Retina (tissue), 1 donor: ENCODE measurements at places on chromosomes 6 and 20.

DNA sequence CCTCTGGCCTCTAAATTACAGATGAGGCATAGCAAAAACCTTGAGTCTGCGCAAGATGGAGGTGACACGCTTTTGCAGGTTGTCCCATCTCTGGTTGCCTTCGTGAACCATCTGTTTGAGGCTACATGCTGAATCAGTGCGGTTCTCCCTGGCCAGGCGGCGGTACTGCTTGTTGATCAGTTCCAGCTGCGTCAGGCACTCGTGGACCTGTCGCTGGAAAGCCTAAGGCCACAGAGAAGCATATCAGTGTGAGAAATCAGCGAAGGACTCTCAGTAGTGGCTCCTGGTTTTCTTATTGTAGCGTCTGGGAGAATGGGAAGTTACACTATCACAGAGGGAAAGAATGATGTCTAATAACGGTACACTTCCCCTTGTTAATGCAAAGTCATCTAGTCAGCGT is 344.4 kb downstream of the ESR1 start:
- DNase-seq, result no peak

DNA sequence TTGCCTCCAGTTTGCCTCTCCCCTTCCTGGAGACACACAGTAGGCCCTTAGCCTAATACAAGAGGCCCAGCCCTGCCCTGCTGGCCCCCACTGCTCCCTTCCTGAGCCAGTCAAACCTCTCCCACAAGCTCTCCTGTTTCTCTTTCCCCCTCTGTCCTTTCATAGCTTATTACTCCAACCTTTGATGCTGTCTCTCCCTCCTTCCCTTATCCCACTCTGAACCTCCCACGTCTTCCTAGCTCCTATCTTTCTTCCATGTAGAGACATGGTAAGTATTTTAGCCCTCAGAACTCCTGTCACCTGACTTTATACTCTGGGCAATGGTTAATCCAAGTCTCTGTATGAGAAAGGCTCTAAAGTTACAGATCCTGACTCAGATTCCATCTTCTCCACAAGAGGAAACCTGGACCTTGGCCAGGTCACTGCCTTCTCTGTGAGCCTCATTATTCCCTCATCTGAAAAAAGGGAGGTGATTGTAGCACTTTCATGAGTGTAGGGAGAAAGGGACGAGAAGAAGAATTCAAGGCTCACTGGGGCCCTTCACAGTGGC is 6.7 kb downstream of the TGIF2 start:
- DNase-seq, result no peak

DNA sequence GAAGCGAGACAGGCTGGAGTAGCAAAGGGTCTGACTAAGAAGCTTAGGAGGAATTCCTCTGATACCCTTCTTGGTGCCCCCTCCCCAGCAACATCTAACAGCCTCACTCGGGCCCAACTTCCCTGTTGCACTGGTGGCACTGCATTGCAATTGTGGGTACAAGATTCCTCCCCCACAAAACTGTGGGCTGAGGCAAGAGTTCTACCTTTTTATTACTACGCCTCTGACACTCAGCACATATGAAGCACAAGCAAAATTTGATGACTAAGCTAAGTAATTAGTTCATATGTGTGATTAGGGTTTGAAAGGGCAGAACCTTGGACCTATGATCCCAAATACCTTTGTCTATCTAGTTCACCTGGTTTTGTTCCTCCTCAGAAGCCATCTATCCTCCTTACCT is 83.5 kb downstream of the ZHX3 start:
- no peak for DNase-seq

DNA sequence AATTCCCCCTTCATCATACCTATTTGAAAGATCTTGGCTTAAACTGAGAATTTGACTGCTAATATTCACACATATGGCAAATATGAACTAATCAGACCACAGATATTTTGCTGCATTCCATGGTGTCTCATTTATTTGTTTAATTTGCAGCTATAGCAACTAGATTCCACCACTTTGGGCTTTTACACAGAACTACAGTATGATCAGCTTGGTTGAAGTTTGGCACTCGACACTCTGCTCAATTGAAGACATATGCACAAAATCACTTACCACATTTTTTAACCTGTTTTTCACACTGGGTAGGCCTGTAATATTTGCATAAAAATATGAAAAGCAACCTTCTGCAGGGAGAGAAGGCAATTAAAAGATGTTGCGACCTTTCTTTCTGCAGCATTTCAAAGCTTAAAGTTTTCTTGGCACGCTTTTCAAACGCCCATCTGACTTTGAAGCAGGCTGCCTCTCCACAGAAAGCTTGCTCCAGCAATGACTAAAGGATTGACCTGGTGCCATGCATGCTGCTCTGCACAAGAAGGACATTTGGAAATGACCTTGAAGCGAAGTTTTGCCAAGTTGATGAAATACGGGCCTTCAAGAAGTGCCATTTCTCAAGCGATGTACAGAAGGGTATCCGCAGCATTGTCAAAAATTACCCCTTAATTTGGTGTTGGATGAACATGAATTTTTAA is 126.7 kb downstream of the AIG1 start:
- DNase-seq, result no peak

DNA sequence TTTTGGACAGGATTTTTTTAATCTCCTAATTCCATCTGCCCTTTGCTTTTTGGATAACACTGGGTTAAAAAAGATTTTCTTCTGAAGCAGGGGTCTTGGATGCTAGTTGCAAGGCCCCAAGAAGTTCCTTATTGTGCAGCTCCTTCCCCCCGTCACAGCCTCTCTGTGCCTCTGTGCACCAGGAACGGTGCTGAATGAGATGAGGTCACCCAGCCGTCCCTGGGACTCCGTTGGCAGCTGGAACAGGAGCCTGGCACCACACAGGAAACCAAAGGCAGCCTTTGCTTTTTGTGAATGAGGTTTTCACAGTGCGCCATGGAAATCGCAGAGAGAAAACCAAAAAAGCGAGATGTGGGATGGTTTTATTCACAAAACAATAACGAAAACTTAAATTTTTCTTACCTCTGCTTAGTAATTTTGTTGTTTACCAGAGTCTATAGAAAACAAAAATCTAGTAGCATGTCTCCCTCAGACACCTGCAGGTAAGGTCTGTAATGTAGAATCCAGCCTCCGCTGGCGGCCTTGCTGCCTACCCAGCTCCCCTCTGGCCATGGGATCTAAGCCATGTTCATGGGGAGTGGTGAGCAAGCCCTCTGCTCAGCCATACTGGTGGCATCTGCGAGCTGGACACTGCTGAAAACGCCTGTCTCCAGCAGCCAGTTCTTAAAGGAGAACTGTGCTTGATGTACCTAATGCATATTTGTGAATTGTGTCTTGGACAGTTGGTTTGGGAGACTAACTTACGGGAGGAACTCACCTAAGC is 40.4 kb upstream of the SYNJ2 start:
- DNase-seq, result no peak

GRCh38 chr6:37758647-37759046 is 60.9 kb upstream of the ZFAND3 start:
- DNase-seq, result no peak

- DNase-seq, result no peak
Observed at GRCh38 chr6:98747273-98747672, 87.1 kb upstream of the POU3F2 start.

DNA sequence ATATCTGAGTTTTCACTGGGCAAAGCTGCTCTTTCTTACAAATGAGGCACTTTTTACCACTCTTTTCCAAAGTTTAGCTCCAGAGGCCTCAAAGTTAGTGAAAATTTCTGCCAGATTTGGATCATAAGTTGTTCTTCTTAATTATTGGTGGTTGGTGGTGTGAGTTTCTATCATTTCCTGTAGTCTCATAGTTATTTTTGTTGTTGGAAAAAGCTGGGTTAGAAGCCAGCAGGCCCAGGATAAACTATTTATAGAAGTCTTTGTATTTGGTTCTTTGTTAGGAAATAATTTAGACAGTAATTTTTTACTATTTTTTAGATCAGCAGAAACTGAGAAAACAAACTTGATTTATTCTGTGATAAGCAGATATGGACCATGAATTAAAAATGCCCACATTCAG is 10.6 kb downstream of the PFDN4 start:
- no peak for DNase-seq

DNA sequence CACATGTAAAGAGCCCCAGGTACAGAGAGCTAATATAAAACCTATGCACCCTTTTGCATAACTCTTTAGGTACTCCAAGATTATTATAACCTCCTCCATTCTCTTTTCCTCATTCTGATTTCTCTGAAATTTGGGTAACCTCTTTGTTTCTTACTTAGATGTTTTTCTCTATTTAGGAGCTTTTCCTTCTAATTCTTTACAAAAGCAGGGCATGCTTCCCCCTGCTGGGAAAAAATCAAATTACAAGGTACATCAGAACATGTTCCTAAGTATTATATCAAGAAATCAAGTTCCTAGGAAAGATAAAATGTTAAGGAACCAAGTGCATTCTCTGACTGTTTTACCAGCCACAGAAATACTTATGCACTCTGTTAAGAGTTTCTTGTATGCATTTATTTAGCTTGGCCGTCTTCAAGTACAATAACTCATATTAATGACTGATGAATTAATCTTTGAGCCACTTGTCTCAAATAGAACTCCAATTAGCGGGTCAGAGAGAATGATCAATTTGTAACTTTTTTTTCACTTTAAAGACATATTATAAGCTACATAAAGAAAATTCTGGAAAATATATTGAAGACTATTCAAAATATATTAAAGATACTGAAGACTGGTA is 2.1 kb downstream of the KHDRBS2 start:
- peak; percentile 46 for DNase-seq

DNA sequence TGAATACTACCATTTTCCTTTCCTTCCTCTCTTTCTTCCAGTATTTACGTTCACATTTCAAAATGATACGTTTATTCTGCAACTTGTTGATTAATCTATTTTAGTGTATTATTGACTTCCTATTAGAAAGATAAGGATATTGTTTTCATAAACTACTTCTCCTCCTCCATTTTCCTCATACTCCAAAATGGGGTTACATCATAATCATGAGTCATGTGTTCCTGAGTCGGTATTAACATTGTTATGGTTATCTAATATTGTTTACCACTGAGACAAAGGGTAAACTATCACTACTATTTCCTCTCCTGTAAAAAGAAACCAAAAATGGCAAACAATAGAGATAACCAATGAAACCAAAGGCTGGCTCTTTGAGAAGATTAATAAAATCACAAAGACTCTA is 126.5 kb upstream of the CDYL start:
- no peak for DNase-seq

DNA sequence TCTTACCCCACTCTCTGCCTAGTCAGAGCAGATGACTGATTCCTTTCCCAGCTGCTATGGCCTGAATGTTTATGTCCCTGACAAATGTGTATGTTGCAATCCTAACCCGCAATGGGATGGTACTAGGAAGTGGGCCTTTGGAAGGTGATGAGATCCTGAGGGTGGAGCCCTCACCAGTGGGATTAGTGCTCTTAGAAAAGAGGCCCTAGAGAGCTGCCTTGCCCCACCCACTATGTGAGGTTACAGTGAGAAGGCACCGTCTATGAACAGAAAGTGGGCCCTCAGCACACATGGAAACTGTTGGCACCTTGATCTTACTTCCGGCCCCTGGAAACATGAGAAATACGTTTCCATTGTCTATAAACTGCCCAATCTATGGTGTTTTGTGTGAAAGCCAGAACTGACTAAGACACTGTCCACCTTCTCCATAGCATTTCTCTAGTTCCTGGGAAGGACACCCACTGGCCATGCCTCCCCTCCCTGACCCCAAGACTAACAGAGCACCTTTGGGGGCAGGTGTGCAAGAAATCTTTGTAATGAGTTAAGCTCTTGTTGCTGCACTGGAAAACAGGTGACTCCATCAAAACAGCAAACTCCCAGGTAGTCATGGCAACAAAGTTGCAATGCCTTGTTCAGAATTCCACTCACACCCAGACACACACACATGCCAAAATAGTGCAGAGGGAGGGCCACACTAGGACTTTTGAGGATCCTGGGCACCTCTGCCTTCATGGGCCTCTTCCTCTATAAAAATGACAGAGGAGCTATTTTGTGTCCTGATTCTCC is 16.2 kb downstream of the GABRR2 start:
- DNase-seq, result no peak

GRCh38 chr6:90004511-90004910 is 110.2 kb downstream of the GJA10 start:
- no peak for DNase-seq

- DNase-seq, result no peak
Observed at GRCh38 chr6:91562955-91563354, 976.1 kb upstream of the MAP3K7 start.

DNA sequence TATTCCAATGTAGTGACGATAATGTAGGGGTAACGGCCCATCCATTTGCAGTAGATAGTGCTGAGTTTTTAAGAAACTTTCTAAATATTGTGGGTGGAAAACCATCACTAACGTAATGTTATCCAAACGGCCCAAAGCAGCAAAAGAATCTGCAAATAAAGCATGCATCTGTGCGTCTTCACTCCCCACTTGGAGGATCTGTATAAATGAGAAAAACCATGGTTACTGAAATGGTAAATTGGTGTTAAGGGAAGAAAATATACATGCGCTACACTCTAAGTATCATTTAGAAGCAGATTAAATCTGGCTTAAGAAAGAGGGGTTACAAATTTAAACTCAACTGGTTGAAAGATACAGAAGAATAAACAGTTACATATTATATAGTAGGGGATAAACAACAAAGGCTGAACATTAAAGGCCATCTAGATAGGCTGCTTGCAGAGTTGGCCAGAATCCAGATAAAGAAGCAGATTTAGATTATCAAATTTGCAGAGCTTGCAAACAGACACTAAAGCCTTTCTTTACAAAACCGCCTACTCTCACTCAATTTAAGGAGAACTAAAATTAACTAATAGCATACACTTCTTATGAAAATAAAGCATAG is 93.3 kb downstream of the SESN1 start:
- no peak for DNase-seq

GRCh38 chr6:143098054-143098671 is 37.5 kb downstream of the AIG1 start:
- no peak for DNase-seq

DNA sequence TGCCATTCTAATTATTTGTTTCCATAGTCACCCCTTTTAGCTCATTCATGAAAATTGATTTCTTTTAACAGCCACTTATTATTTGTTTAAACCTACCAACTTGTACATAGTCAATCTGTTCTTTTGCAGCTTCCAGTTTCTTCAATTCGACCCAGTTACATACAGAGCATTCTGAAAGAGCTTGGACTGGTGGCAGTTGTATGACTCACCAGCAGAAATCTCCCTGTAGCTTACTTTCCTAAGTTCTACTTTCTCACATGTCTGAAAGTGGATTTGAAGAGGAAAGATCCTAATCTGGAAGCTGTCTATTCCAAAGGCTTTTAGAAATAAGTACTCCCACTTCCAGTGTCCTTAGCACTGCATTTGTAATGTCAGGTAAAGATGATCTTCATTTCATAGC is 447.9 kb downstream of the HTR1B start:
- no peak for DNase-seq

DNA sequence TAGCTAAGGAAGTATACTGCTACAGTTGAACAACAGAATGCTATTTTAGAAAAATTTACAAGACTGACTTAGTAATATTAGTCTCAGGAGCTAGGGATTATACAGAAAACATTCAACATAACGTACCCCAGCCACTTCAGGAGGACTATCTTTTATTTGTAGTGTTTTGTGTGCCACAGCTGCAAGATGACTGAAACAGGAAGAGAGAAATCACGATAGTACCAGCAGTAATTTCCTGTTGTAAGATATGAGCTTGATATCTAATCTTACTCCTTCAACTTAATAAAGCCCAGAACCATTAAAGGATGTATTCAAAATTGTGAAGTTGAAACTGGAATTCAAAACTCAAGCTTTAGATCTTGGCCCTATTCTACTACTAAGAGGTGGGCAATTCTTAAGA is 42.1 kb downstream of the SLC35A1 start:
- no peak for DNase-seq
